ENCODE measurements at places on chromosomes 11 and 22.

- no peak for DNase-seq
Measured at GRCh38 chr22:44567846-44568493, 69.9 kb upstream of the RTL6 start.

GRCh38 chr11:30875806-30876205, 289.7 kb upstream of the MPPED2 start:
- DNase-seq, result no peak

DNA sequence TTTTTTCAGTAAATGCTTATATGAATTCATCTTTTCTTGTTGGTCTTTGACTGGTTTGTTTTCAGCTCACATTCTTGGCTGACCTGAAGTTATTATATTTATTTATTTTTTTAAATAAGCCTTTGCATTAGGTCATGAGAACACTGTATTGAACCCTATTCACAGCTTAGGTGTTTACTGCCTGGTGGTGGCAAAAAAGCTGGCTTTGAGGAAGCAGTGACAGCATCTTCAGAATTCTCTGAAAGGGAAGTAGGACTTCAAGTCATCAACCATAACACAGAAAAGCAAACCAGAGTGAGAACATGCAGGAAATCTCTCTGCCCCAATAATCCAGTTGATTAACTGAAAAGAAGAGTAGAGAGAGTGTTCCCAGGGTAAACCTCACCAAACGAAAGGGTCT, 30.3 kb upstream of the MMP13 start:
- DNase-seq, result no peak

DNA sequence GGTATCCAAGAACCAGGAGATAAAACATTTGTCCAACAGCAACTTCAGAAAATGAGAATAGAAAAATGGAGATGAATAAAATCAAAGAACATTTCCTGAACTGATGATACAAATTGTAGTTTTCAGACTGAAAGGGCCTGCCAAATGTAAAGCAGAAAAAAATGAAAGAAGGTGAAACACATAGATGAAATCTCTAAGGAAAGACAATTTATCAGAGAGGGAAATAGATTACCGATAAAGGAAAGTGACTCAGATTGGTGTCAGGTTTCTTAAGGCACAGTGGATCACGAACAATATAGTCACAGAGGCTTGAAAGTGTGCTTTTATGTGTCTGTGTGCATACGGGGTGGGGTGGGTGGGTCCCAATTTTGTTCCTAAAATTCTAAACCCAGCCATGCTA, 4.1 kb upstream of the STT3A start:
- no peak for DNase-seq

All from Panc1 (cell line).